Motor neuron (in vitro differentiated cells): ENCODE measurements at places on chromosomes 6 and 20. TPM values are rescaled to one million over a fixed set of nuclear protein-coding genes. Genes with fewer than 3 reads are reported as not detected.

The PRRT1 gene
- 1.4 and 2.4 TPM in 2 replicates for total RNA-seq

The MCM8 gene
- total RNA-seq = 3.9 and 4.6 TPM in 2 replicates

The GJA1 gene
- total RNA-seq = 96.3 and 123 TPM in 2 replicates

The COL19A1 gene
- total RNA-seq = 1.3 and 1.5 TPM in 2 replicates

The FAM210B gene
- total RNA-seq = 12.4 and 14.4 TPM in 2 replicates

The FOXQ1 gene
- not detected in 2 replicates for total RNA-seq

The GJA10 gene
- 0.22 and 0.56 TPM in 2 replicates for total RNA-seq

The DSP gene
- 16.6 and 19.9 TPM in 2 replicates for total RNA-seq

The PLN gene
- total RNA-seq = 1.2 and 1.4 TPM in 2 replicates

The EBF4 gene
- 7.3 and 7.8 TPM in 2 replicates for total RNA-seq

The ISM1 gene
- total RNA-seq = 0.05 and 0.09 TPM in 2 replicates

The HLA-DRB1 gene
- 0.24 TPM in 1 of 2 replicates, not detected in the other for total RNA-seq

The NOTCH4 gene
- 4.3 and 4.7 TPM in 2 replicates for total RNA-seq

The PRND gene
- 0.46 and 5.6 TPM in 2 replicates for total RNA-seq

The SLC17A3 gene
- not detected in 2 replicates for total RNA-seq

The EYS gene
- 3.7 TPM in 2 replicates for total RNA-seq

The PBOV1 gene
- 1.0 TPM in 1 of 2 replicates, not detected in the other for total RNA-seq

The TMEM244 gene
- total RNA-seq = not detected in 2 replicates

The CTCFL gene
- total RNA-seq = 0.22 and 0.25 TPM in 2 replicates
